Cardiac fibroblast (primary cell): ENCODE measurements at places on chromosomes 2 and 18.

DNA sequence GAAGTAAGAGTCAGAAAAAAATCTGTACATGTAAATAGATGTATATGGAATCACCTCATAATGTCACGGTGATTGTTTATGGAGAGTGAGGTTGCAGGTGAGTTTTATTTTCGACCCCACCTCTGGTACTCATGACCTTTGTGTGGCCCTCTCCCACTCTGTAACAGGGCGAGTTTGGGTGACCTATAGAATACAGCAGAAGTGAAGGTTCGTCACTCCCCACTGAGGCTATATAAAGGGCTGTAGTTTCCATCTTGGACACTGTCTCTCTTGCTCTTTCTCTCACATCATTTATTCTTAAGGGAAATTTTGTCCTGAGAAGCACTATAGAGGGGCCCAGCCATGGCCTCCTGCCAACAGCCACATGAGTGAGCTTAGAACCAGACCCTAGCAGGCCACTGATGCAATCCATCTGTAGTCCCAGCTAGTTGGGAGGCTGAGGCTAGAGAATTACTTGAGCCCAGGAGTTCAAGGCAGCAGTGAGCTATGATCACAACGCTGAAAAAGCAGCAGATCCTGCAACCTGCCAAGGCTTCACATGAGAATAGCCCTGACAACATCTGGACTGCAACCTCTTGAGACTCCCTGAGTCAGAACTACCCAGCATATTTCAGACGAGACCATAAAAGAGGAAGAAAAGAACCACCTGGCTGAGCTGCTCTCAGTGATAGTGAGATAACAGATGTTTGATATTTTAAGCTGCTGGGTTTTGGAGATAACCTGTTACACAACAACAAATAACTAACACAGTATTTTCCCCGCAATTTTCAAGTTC, 74.3 kb upstream of the SLC1A4 start:
- DNase-seq, result peak; percentile 20

GRCh38 chr2:46116150-46116549, 181.1 kb upstream of the EPAS1 start:
- no peak for DNase-seq

DNA sequence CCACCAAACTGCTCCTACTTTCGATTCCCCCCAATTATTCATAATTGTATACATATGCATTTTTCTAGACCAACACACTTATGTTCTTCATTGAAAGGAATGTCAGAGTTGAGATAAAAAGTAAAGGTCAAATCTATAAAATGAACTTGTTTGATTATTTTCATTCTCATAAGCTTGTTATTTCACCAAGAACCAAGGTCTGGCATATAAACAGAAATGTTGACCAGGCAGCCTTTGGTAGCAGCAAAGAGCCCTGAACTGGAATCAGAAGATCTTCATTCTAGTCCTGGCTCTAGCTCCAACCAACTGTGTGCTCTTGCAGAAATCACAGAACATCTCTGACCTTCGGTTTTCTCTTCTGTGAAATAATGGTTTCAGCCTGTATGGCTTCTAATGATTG, 42.9 kb downstream of the RBKS start:
- no peak for DNase-seq

GRCh38 chr2:36333350-36334012, 22.1 kb upstream of the CRIM1 start:
- no peak for DNase-seq

GRCh38 chr2:14967729-14968128, 335.2 kb downstream of the LRATD1 start:
- DNase-seq, result no peak

- no peak for DNase-seq
Observed at GRCh38 chr2:618005-618404, 59.2 kb downstream of the TMEM18 start.

GRCh38 chr2:168478206-168478605, 22.1 kb downstream of the CERS6 start:
- no peak for DNase-seq

GRCh38 chr2:232951891-232952290, 61.2 kb downstream of the NGEF start:
- DNase-seq, result no peak

GRCh38 chr2:151334082-151334815, 23.1 kb upstream of the TNFAIP6 start:
- DNase-seq, result peak; percentile 93

DNA sequence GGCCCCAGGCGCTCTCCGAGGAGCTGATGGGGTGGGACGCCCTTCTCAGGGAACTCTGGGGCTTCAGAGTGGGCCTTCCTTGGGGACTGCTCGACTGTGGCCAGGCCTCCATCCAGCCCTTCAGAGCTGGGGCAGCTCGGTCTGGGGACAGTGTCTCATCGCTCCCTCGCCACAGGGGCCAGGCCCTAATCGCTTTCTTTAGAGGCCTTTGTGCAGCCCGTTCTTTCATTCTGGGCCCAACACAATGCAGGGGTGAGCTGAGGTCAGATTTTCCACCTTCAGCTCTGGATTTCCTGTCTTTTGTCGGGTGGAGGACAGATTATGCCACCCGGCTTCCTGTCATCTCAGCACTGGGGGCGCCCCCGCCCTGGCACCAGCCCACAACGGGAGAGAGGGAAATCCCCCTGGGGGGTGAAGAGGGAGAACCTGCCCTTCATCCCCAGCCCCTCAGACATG, 25.2 kb downstream of the MYCN start:
- DNase-seq, result no peak

DNA sequence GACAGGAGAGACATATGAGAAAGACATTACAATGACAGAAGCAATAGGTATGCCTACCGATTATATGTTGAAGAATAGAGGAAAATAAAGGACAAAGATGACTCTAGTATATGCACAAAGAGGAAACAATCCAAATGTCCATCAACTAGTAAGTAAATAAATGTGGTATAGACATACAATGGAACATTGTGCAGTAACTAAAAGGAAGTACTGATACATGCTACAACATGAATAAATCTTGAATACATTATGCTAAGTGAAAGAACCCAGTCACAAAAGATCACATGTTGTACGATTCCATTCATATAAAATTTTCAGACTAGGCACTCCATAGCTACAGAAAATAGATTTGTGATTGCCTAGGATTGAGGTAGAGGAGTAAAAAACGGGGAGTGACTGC, 28.5 kb upstream of the PGAP1 start:
- DNase-seq, result no peak

DNA sequence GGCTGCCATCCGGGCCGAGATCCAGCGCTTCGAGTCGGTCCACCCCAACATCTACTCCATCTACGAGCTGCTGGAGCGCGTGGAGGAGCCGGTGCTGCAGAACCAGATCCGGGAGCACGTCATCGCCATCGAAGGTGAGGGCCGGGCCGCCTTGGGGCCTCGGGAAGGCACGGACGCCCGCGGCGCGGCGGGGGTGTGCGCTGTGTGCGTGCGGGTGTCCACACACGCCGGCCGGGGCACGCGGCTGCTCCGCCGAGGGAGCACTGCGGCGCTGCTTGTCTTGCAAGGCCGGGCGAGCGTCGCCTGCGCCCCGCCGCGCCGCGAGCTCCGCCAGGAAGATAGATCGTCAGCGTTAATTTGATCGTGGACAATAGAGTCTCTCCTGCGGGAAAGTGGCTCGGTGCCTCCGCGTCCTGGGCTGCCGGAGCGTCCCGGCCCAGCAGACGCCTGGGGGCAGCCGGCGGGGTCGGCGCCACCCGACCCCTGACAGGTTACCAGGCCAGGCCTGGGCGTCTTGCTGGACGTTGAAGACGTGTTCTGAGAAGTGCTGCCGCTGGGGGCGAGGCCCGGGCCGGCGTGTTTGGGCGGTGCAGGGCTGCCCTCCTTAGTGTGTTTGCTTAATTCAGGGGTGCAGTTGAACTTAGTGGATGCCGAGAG, 1.0 kb downstream of the AGAP1 start:
- DNase-seq, result peak; percentile 44

- no peak for DNase-seq
Observed at GRCh38 chr2:237359894-237360780, 53.8 kb downstream of the COL6A3 start.

- peak; percentile 71 for DNase-seq
Observed at GRCh38 chr2:179655627-179656026, 205.8 kb downstream of the ZNF385B start.

DNA sequence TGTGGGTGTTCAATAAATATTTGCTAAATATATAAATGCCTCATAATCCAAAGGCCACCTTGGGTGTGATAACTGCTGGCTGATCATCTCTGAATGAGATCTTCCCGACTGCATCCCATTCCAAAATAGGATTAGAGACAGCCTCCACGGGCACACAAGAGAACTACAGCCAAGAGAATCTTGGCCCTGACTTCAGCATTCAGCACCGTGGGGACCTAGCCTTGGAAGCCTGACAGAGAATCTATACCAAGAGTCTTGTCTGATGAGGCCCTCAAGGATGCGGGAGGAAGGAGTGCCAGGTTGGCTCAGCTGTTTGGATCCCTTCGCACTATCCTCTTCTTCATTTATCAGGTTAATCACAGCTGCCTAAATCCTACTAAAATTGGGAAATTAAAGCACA, 85.8 kb downstream of the RBM43 start:
- DNase-seq, result no peak

DNA sequence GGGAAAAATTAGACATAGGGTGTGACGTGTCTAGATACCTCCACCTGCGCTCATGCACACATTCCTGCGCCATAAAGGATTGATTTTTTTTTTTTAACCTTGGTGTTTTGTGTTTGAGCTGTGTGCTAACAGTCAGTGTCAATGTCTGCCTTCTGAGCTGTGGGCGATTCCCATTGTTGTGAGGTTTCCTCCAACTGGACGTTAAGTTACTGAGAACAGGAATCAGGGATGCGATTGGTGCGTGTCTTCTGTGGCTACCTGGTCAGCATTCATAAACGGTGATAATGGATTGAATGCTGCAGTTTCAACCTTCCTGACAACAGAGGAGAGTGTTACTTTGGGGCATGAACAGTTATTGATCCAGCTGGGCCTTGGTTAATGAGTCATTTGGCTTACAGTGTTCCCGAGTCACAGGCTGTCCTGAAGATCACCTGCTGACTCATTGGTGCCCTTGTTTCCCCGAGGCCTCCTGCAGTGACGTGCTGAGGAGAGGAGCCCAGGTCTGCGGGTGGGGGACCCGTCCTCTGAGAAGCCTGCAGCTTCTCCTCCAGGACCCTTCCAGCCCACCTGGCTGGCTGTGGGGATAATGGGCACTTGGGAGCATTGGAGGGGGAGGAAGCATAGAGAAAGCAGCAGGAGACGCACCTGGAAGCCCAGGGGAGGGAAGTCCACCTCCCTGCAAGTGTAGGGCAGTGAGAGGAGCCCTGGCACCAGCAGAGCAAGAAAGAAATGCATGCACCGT, 25.8 kb upstream of the CABYR start:
- peak; percentile 57 for DNase-seq

GRCh38 chr2:19540739-19541525, 182.5 kb upstream of the OSR1 start:
- peak; percentile 91 for DNase-seq

- DNase-seq, result no peak
Observed at GRCh38 chr2:169106563-169107545, 37.5 kb downstream of the DHRS9 start.

DNA sequence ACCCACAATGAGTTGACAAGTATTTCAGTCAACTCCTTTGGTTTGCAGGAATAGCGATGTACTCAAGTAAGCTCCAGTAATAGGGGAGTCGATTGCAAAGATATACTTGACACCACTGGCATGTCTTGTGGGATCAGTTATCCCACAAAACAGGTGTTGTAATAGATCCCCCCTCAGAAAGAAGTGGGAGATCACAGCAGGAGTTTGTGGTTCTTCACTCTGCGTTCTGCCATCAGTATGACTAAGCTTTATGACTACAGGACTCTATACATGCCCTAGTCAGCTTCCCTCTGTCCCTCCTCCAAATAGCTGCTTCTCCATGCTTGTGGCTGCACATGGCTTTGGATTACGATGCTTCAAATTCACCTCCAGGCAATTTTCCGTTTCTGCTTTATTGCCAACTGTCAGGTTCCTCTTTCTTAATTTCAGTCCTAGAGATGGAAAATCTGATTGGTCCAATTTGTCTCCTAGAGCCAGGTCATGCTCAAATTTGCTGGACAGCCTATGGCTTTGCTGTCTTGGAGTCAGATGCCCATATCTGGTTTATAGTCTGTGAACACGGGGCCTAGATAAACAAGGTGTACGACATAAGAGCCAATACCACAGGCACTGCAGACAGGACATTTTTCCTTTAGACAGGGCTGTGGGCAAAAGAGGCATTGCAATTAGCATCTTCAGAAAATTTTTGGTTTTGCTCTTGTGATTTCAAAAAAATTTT, 221.7 kb downstream of the PAX3 start:
- DNase-seq, result no peak

GRCh38 chr2:81894451-81894990, 1590.0 kb upstream of the LRRTM1 start:
- no peak for DNase-seq

GRCh38 chr2:201698588-201699226, at the start of gene MPP4:
TSS of gene MPP4 (minus strand) at chr2:201698644. CDS start at chr2:201693954, 4,690 bp downstream.
- peak; percentile 69 for DNase-seq

DNA sequence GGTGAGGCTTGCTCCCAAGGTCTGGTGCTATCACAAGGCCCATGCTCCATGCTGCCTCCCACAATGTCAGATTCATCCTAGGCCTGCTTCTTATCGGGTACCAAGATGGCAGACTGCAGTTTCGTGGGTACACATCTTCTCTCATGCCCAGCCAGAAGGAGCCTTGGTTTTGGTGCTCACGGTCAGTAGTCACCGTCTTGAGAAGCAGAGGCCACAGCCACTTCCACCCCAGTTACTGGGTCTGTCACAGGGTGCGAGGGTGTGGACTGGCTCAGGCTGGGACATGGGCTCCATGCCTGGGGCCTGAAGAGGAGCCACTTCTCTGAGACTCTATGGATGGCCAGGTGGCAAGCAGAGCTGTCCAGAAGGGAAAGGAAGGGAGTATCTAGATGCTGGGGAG, 178.8 kb upstream of the HS6ST1 start:
- no peak for DNase-seq

DNA sequence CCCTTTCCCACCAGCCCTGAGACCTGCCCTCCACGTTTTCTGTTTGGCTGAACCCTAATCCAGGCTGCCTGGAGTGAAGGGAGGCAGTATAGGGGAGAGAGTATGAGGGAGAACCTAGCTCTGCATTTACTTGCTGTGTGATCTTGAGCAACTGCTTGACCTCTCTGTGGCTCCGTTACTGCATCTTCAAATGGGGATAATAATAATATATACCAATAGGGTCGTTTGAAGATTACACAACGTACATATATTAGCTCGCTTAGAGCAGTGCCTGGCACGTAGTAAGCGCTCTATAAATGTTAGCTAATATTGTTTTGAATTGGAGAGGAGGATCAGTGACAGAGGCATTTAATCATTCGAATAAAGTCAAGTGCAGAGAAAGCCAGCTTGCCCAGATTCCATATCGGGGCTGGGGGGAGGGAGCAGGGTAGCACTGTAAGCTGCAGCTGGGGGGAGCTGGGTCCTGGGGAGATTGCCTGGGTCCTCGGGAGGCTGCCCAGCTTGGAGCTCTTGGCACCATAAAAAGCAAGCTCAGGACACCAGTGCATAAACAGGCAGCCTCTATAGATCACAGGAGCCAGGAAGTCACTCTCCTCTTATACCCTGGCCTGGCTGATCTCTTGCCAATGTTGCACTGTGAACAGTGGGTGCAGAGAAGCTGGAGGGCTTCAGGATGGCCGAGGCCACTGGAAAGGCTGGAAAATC, 19.1 kb downstream of the KCNK3 start:
- no peak for DNase-seq

- DNase-seq, result no peak
Observed at GRCh38 chr2:220775856-220776488, 796.1 kb downstream of the EPHA4 start.

- peak; percentile 96 for DNase-seq
Observed at GRCh38 chr18:6741232-6741663, 11.7 kb downstream of the ARHGAP28 start.
